ENCODE measurements at places on chromosomes 11 and 22.

DNA sequence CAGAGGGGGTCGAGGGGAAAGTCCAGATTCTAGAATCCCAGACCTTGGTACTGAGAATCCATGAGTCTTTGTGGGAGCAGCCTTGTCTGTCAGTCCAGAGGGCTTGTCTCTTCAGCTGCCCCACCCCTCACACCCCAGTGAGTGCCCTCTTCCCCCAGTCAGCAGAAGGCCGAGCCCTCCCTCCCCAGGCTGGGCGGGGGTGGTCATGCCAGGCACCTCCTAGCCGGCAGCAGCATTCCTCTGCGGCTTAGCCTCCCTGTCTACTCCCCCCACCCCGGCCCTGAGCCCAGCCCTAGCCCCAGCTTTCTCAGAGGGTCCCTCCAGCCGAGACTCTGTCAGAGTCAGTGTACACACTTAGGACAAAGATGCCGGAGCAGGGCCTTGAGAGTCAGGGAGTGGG is 4.6 kb downstream of the SOX10 start:
- H3K4me3 ChIP-seq, result no peak overlapping the region
- H3K27ac ChIP-seq, result no peak overlapping the region
- H3K4me1 ChIP-seq, result peaks cover 14% of the 10 kb centered on the region
- H3K27me3 ChIP-seq, result peaks cover 16% of the 10 kb centered on the region
- H3K36me3 ChIP-seq, result peaks cover 9% of the 10 kb centered on the region

DNA sequence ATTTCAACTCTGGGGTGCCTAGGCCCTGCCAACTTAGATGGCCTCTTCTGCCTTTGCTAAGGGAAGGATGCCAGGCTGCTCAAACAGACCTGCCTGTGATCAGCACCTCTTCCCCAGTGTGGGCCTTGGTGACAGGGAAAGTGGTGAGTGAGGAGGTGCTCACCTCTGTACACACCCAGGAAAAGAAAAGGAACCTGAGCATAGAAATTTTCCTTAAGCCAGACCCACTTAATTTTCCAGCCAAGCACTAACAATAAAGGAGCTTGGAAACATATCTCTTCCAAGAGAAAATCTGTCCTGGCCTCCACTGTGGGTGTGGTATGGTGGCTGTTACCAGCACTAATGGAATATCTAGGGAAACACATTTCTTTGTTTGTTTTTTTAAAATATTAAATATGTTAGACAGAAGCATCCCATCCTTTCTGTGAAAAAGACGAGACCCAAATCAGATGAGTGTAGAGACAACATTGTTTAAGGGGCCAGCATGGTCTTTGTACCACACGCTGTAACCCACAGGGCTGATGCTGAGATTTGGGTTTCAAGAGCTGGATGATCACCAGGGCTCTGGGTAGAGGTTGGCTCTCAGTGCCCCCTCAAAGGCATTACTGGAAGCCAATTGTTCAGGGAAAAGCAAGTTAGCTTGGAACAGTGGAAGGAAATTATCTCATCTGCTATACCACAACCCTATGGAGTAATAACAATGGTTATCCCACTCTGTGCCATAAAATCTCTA is 472.2 kb downstream of the INSC start:
- H3K4me3 ChIP-seq, result no peak overlapping the region
- peaks cover 21% of the 10 kb centered on the region for H3K4me1 ChIP-seq
- no peak overlapping the region for H3K27ac ChIP-seq

- peaks cover 3% of the 10 kb centered on the region for H3K4me1 ChIP-seq
- peaks cover 40% of the 10 kb centered on the region for H3K27me3 ChIP-seq
- peak; percentile 88 for DNase-seq
- no peak overlapping the region for H3K4me3 ChIP-seq
- H3K36me3 ChIP-seq, result peaks cover 28% of the 10 kb centered on the region
Measured at GRCh38 chr11:66579017-66579606, 10.7 kb upstream of the CTSF start.

DNA sequence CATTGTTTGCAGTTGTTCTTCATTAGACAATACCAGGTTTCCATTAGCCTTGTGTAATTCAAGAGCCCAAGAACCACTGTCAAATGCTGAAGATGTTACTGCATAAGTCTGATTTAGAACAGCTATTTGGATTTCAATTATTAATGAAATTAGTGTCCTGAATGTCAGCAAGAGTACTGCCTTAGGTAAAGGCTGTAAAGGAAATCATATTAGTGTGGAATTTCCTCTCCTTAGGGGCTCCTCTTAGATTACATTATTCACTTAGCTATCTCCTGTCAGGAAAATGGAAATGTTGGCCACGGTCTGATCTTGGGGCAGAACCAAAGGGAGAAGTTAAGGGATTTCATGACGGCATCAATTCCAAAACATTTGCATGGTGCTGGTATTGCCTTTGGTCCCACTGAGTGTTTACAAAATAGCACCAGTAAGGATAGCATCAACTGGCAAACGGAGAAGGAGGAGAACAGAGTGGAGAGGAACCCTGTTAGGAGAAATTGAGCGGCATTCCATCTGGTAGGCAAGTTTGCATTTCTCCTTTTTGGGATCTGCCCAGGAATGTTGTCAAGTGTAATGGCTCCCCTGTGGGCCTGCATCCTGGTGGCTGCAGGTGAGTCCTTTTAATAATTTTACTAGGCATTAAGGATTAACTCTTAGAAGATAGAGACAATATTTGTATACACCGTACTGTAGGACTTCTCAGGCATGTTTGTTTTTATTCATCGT is at the start of gene HTR3B:
HTR3B (plus strand) TSS at position 418 of the 723 bp plus-strand sequence; CDS start at position 556, 138 bp downstream.
- no peaks in the 10 kb centered on the region for H3K27me3 ChIP-seq
- peaks cover 21% of the 10 kb centered on the region for H3K4me1 ChIP-seq

DNA sequence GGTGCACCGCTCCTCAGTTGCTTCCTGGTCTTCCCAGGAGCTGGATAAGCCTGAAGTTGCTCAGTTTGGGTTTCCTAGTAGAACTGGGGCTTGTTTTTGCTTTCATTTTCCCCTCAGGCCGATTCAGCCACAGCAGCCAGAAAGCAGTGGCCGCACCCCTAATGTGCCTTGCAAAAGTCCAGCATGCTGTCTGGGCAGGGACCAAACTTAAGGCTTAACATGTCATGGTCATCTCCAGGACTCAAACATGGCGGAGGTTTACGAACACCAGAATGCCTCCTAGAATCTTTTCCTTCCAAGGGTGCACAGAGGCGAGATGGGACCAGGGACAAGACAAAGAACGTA is 2.5 kb downstream of the GNG3 start:
- no peak for DNase-seq
- peaks cover 38% of the 10 kb centered on the region for H3K36me3 ChIP-seq
- H3K27me3 ChIP-seq, result no peaks in the 10 kb centered on the region
- peaks cover 49% of the 10 kb centered on the region for H3K4me1 ChIP-seq

- no peak overlapping the region for H3K4me3 ChIP-seq
- H3K4me1 ChIP-seq, result peaks cover 15% of the 10 kb centered on the region
- DNase-seq, result no peak
- H3K36me3 ChIP-seq, result peaks cover 4% of the 10 kb centered on the region
- no peak overlapping the region for H3K27ac ChIP-seq
Measured at GRCh38 chr11:68093565-68093964, 27.6 kb downstream of the CHKA start.

- H3K4me1 ChIP-seq, result peaks cover 26% of the 10 kb centered on the region
- peak; percentile 37 for DNase-seq
- no peaks in the 10 kb centered on the region for H3K27me3 ChIP-seq
- H3K4me3 ChIP-seq, result no peak overlapping the region
Measured at GRCh38 chr11:113896156-113896879, 8.3 kb upstream of the HTR3B start.

DNA sequence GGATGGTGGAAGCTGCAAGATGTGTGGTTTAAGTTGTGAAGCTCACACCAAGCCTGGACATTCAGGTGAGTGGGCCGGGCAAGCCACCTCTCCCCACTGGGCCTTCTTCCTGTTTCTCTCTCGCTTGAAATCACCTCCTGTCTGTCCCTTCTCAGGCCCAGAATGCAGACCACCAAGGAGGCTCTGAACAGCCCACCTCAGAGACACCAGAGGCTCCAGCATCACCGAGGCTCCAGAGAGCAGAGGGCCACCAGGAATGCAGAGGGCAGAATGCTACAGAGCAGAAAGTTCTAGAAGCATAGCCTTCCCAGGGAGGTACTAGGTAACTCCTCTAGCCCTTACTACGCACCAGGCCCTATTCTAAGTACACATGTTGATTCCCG is 14.8 kb upstream of the IL2RB start:
- H3K4me1 ChIP-seq, result peaks cover 15% of the 10 kb centered on the region
- DNase-seq, result no peak
- H3K36me3 ChIP-seq, result no peaks in the 10 kb centered on the region
- H3K27me3 ChIP-seq, result peaks cover 11% of the 10 kb centered on the region
- H3K27ac ChIP-seq, result no peak overlapping the region

GRCh38 chr11:130815956-130816355 is 100.3 kb downstream of the SNX19 start:
- no peaks in the 10 kb centered on the region for H3K36me3 ChIP-seq
- H3K27ac ChIP-seq, result no peak overlapping the region
- no peaks in the 10 kb centered on the region for H3K27me3 ChIP-seq
- no peak for DNase-seq
- peaks cover 16% of the 10 kb centered on the region for H3K4me1 ChIP-seq

DNA sequence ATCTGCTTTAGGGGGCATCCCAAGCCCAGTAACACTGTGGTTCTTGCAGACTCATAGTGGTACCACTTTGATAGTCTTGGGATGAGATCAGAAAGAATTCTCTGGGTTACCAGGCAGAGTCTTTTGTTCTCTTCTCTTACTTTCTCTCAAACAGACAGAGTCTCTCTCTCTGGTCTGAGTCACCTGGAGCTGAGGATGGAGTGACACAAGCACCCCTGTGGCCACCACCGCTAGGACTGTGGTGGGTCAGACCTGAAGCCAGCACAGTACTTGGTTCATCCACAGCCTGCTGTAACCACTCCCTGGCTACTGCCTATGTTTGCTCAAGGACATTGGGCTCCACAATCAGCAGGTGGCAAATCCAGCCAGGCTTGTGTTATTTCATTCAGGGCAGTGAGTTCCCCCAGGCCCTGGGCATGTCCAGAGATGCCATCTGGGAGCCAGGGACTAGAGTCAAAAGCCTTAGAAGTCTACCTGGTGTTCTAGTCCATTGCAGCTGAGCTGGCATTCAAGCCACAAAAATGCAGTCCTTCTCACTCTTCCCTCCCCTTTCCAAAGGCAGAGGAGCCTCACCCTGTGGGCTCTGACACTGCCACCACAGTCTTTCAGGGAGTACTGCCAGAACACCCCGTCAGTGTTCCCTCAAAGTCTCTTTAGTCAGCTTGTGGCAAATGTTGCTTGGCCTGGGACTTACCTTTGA is 29.9 kb downstream of the ENDOD1 start:
- H3K27ac ChIP-seq, result no peak overlapping the region
- H3K4me3 ChIP-seq, result no peak overlapping the region
- H3K4me1 ChIP-seq, result no peaks in the 10 kb centered on the region
- no peak for DNase-seq

DNA sequence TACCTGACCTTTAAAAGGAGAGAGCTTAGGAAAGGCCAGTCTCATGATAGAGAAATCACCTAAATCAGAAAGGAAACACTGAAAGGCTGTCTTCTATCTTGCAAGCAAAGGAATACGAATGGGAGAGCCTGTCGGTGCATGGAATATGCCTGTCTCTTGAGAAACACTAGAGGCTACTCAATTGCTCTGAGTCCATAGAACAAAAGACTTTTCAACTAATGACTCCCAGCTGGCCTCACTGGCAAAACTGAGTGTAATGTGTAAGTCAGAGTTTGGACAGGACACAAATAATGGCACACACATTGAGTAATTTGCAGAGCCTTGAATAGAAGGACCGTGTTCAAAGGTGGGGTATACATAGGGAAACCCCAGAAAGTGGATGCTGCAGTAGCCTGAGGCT is 171.0 kb upstream of the ARHGAP20 start:
- H3K4me3 ChIP-seq, result no peak overlapping the region
- H3K4me1 ChIP-seq, result no peaks in the 10 kb centered on the region
- H3K27ac ChIP-seq, result no peak overlapping the region
- no peak for DNase-seq
- no peaks in the 10 kb centered on the region for H3K27me3 ChIP-seq

GRCh38 chr11:10667521-10667885 is 26.1 kb downstream of the IRAG1 start:
- DNase-seq, result no peak
- no peak overlapping the region for H3K4me3 ChIP-seq
- H3K27me3 ChIP-seq, result no peaks in the 10 kb centered on the region
- no peaks in the 10 kb centered on the region for H3K36me3 ChIP-seq

GRCh38 chr11:76453248-76453647 is 8.4 kb downstream of the EMSY start:
- no peak overlapping the region for H3K4me3 ChIP-seq
- peaks cover 23% of the 10 kb centered on the region for H3K36me3 ChIP-seq
- H3K27ac ChIP-seq, result peak overlapping the region; percentile 96
- H3K27me3 ChIP-seq, result no peaks in the 10 kb centered on the region
- no peak for DNase-seq
- peaks cover 86% of the 10 kb centered on the region for H3K4me1 ChIP-seq

DNA sequence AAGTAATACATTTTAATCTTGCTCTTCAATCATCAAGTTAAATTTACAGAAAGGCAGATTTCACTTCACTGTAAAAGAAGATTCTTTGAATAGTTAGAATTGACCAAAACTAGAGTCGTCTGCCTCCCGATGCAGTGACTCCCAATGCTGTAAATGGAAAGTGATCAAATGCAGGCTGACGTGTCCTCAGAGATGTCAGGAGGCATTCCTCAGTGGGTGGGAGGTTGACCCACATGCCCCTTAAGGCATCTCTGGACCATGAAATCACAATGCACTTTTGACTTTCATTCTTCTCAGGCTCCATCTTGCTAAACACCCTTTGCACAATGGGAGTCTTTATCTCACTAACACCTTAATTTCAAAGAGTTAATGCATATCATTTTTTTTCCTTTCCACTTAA is 19.0 kb upstream of the CECR2 start:
- no peak for DNase-seq
- H3K27me3 ChIP-seq, result no peaks in the 10 kb centered on the region
- H3K4me3 ChIP-seq, result no peak overlapping the region
- H3K27ac ChIP-seq, result no peak overlapping the region
- H3K36me3 ChIP-seq, result no peaks in the 10 kb centered on the region

DNA sequence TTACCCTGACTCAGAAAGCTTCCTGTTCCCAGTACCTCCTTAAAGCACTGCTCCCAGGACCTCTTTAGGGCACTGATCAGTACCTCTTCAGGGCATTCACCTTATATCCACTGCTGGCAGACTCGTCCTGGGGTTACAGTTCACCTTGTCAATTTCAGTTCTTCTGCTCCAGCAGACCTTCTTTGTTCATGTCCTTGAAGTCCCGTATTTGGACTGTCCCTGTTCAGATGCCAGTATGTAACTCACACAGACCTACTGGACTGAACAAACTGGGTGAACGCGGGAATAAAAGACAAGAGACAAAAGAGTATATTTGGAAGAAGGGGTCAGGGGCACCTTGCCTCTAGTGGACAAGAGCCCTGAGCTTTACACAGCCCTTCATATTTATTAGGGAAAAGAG is 31.8 kb upstream of the NCAM1 start:
- DNase-seq, result no peak
- H3K27me3 ChIP-seq, result peaks cover 12% of the 10 kb centered on the region
- peaks cover 25% of the 10 kb centered on the region for H3K4me1 ChIP-seq

GRCh38 chr11:70422692-70423522 is 24.6 kb downstream of the CTTN start:
- peaks cover 72% of the 10 kb centered on the region for H3K36me3 ChIP-seq
- no peak for DNase-seq
- H3K4me1 ChIP-seq, result peaks cover 18% of the 10 kb centered on the region
- H3K27ac ChIP-seq, result peak overlapping the region; percentile 65
